H1 (cell line): ENCODE measurements at places on chromosomes 7 and 10. TPM values are rescaled to one million over a fixed set of nuclear protein-coding genes. Genes with fewer than 3 reads are reported as not detected.

GIMAP4 gene
- polyA plus RNA-seq, result 0.20 TPM in 1 of 2 replicates, not detected in the other

DNA sequence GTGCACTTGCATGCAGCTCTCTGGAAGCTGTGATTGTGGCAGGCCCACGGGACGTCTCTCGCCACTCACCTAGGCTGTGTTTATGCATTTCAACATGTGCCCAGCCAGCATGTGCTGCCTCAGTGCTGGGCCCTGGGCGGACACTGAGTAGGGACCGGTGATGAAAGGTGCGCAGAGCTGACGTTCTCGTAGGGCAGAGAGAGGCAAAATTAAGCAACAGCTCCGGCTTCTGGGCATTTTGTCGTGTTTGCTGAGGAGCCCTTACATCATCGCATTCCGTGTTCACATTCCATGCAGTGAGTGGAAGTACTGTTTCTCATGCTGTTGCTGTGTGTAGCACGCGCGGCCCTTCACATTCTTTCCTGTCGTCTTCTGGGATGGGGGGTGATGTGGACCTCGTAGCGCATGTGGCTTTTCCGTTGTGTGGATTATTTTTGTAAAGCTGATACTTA is 50.5 kb downstream of the PRF1 start:
- no peak for DNase-seq

DNA sequence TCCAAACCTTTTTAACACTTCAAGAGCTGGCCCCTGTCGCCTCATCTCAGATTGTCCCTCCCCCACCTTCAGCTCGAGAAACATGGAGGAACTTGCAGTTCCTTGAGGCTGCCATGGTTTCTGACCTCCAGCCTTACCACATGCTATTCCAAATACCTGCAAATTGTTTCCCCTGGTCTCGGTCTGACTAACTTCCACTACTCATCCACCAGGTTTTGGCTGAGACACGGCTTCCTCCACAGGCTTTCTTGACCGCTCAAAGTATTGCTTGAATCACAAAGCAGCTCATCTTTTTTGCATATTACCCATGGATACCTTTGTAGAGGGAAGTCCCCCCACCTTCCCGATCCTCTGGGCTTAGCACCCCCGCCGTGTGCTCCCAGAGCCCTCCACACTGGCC is 5.2 kb upstream of the SAMD8 start:
- DNase-seq, result peak; percentile 45

- DNase-seq, result no peak
Observed at GRCh38 chr10:6423413-6424170, 156.5 kb downstream of the PRKCQ start.

CPED1 gene
- 0.08 and 0.22 TPM in 2 replicates for polyA plus RNA-seq

DNA sequence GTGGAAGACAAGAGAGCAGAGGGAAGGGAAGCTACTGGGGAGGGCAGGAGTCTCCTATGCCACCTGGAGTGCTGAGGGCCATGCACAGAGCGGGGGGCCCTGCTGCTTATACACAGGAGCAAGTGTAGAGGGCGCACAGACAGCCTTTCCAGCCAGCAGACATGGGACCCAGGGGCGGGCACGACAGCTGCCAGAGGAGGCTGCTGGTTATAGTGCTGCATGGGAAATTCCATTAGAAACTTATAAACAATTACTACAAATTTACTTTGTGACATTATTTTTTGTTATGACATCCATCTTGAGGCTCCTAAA is 90.5 kb downstream of the WDFY4 start:
- no peak for DNase-seq

TUBB8 gene
- polyA plus RNA-seq, result 1.4 and 3.0 TPM in 2 replicates

INMT gene
- 0.94 and 1.2 TPM in 2 replicates for polyA plus RNA-seq

NAT16 gene
- 0.26 and 0.47 TPM in 2 replicates for polyA plus RNA-seq

- DNase-seq, result no peak
Observed at GRCh38 chr7:22117222-22117621, 171.5 kb upstream of the CDCA7L start.

DNA sequence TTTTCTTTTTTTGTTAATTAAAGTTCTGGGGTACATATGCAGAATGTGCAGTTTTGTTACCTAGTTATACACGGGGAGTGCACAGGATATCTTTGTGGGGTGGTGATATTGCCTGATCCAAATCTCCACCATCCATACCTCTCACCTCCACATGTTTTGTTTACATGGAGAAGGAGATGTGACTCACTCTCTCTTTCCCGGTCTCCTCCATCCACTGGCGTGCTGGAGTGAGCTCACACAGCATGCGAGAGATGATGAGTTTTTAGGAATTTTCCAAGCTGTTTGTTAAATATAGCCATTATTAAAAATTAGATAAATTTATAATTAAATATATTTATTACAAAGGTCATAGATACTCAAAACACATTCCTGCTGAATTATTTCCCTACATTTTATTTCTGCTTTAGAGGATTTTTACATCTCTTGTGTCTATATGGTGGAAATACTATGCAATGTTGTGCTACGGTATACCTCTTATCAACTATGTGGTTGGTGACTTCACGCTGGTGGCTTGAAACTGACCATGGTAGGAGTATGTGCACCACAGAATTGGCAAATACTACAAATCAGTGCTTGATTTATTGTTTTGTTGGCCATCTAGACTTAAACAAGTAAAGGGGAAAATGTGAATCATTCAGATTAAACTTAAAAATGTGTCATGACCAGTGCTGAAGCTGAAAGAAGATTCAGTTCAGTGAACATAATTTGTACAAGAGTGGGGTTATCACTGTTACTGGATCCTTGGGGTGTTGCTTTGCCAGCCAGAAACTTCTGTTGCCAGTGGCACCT is 107.9 kb upstream of the FAM180A start:
- DNase-seq, result no peak
